ENCODE measurements at places on chromosomes 1 and 21.
A peak's percentile ranks its signal among the peaks of the same experiment; 100 is the strongest.

DNA sequence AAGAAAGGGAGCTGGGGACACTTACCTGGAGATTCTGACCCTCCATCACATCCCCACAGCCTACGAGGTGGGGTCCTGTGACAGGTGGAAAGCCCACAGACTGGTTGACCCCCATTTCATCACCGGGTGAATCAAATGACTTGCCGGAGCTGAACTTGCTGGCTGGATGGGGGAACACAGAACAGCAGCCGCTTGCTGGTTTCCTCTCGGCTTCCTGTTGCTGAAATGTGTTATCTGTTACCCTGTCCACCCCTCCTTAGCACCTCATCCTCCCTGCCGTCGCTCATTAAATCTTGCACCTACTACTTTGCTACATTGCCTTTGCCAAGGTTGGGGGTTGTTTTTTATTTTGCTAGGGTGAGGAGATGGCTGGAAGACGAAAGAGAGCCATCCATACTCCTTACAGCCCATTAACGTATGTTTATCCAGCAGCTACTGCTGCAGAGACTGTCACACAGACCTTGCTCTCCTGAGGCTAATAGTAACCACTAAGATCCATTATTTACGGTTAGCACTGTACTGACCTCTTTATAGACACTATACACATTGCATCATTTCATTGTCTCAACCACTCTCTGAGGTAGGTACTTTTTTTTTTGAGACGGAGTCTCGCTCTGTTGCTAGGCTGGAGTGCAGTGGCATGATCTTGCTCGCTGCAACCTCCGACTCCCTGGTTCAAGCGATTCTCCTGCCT lies 7.0 kb downstream of the PAFAH2 start:
- no peak for DNase-seq

DNA sequence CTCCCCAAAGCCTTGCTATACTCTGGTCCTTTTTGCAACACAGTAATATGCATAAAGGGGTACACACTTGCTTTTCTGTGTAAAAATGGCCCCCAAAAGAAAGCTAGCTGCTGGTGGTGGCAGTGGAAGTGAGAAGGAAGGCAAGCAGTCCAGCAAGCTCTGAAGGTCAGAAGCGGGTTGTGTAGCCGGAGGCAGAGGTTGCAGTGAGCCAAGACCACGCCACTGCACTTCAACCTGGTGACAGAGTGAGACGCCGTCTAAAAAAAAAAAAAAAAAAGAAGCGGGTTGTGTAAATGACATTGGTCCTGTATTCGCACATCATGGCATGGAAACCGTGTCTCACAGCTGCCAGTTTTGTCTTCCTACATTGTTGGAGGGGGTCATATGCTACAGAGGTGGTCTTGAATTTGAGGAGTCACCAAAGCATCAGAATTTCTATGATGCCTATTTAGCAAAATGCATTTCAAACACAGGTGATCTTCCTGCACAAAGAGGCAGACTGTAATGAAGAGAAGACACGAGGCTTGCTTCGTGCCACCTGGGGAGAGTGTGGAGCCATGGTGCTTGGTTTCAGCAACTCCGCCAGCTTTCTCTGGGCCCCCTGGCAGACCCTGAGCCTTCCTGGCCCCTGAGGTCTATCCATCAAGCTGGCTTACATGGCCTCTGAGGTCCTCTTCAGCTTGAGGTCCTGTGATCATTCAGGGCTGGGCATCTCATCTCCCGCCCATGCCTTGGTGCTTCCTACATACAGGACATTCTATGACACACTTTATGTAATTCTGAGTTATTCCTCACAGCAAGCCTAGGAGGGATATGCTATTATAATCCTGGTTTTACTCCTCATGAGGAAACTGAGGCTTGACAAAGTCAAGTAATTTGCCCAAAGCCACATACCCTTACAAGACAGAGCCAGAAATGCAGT lies 71.0 kb downstream of the TOMM20 start:
- no peak for DNase-seq

- DNase-seq: no peak
Observed at GRCh38 chr1:45667321-45668111, 18.8 kb downstream of the GPBP1L1 start.

DNA sequence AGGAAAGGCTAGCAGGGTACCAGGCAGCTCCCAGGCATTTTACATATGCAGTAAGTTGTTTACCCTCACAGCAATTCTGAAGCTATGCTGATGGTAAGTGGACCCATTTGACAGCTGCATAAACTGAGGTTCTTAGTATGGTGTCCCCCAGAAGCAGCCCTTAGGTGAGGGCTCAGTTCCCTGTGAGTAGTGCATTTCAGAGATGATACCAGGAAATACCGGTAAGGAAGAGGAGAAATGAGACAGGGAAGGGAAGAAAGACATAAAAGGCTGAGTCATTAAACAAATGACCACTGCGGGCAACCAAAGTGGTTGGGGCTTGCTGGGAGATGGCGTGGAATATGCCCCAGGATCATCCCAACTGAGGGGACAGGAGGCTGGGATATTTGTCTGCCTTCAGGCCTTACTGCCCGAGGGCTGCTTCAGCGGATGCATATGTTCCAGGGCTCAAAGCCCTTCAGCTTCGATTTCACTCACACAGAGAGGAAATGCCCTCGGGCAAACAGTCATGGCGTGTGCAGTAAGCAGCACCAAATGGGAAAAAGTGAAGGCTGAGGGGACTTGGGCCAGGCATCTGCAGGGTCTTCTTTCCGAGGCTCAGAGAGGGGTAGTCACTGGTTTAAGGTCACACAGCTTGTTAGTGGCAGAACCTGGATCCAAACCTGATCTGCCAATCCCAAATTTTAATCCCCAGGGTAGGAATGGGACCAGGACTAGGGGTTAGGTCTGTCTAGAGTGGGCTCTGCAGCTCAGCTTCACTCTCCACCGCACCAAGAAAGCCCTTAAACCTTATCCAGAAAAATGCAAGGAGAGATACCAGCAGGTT lies 133.7 kb upstream of the RUNX3 start:
- DNase-seq: no peak

DNA sequence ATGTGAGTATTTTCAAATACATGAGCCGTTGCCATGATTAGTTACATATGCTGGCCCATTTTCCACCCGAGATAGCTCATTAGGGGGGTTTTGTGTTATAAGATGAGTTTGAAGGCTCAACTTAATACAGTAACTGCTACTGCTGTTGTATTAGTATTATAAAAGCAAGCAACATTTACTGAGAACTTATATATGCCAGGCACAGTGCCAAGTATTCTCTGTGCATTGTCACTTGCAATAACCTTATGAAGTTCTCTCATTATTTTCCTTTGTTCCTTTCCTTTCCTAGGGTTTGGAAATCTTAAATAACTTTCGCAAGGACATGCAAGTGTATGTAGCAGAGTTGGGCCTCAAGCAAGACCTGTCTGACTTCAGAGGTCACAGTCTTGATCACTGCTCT lies 107.9 kb downstream of the RYR2 start:
- DNase-seq: no peak

DNA sequence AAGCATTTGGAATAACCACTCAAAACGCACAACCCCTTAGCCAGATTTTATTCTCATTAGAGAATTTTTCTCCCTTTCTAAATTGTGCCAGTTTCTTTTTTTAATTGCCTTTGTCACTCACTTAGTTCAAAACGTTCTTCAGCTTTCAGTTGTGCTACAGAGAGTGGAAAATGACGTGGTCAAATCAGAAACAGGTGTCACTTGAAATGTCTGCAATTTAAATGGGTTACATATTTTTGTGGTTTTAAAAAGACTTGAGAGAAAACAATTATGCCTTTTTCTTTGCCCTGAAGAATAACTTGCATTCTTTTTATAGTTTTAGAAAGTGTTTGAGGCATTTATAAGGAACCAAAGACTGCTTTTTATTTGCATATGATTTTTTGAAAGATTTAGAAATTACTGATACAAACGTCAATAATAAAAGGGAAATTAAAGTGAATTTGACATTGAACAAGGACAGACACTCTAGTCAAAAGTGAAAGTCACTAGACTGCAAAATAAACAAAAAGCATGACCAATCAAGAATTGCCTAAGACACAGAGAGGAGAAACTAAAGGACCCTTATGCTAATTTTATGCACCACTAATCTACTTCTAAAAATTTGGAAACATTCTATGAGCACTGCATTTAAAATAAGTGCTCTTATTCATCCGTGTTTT lies 191.0 kb downstream of the TPR start:
- peak; percentile 44 for DNase-seq

DNA sequence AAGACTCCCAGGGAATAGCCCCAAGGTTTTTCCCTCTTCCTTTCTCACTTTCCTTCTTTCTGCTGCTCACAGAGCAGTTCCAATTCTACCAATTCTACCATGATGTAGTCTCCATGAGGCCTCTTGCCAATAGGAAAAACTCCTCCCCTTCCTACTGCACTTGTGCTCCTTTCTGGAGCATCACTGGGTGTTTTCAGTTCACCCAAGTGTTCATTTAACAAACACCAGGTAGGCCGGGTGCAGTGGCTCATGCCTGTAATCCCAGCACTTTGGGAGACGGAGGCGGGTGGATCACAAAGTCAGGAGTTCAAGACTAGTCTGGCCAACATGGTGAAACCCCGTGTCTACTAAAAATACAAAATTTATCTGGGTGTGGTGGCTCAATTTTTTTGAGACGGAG lies 26.6 kb upstream of the H3-3A start:
- no peak for DNase-seq

GRCh38 chr1:58891347-58891746 lies 107.5 kb upstream of the JUN start:
- DNase-seq: no peak

DNA sequence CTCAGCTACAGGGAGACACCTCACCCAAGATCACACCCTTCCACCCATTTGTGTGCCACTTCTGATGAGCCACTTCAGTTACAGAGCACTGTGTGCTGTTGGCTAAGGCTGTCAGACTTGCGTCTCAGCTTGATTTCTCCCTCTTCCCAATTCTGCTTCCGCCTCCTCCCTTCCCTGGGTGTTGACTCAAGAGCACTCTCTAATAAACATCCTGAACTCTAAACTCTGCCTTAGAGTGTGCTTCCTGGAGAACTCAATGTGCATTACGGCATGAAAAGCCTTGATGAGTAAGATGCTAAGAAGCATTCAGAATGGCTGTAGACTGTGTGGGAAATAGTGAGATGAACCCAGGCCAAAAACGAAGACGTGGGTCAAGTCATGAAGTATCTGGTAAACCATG lies 54.9 kb upstream of the S1PR1 start:
- DNase-seq: no peak

DNA sequence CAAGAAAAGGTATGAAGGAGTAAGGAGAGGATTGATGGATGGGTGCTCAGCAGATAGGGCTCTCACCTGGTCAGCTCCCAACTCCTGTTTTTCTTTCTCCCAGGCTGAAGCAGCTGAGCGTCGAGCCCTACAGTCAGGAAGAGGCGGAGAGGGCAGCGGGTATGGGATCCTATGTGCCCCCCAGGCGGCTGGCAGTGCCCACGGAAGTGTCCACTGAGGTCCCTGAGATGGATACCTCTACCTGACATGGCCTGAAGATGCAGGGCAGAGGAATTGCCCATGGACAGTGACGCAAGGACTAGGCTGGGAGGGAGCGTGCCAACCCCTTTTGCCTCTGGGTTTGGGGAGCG lies 739 bp downstream of the ZNF593 start:
- DNase-seq: no peak

DNA sequence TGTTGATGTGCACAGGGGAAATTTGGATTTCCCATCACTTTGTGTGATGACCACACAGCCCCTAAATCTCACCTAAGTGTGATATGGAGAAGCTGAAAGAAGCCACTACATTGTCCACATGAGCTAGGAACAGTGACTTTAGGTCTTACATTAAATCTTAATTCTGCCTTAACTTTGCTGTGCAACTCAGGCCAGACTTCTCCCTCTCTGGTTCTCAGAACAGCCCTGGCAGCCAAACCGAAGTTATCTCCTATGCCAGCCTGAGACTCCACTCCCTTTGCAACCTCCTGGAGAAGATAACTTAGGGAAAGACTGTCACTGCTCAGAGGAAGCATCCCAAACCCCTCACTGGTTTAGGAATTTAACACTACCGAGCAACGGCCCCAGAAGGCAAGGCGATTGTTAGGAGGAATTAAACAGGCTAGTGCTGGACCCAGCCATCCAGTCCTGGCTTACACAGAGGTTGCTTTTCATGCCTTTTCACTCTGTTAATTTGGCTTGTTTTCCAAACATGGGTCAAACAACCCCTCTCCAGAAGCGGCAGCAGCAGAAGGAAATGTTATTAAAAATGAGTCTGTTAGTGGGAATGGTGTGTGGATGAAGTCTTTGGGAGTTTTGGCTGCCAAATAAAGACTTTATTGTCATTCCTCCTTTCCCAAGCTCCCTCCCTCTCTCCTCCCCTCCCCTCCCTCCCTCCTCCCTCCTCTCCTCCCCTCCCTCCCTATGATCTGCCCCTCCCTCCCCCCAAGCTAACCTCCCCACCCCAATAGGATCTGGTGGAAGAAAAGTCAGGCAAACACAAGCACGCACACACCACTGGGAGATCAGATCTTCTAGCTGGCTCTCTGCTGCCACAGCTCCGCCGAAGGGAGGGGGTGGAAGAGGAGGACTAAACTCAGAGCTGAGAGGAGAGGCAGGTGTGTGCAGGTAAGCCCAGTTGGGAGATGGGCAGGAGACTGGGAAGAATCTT lies at the start of gene PRELP:
Gene PRELP, plus strand, starts transcription at position 795 of the 970 bp plus-strand sequence. CDS start 7,379 bp downstream, outside the sequence.
- DNase-seq: peak; percentile 79

DNA sequence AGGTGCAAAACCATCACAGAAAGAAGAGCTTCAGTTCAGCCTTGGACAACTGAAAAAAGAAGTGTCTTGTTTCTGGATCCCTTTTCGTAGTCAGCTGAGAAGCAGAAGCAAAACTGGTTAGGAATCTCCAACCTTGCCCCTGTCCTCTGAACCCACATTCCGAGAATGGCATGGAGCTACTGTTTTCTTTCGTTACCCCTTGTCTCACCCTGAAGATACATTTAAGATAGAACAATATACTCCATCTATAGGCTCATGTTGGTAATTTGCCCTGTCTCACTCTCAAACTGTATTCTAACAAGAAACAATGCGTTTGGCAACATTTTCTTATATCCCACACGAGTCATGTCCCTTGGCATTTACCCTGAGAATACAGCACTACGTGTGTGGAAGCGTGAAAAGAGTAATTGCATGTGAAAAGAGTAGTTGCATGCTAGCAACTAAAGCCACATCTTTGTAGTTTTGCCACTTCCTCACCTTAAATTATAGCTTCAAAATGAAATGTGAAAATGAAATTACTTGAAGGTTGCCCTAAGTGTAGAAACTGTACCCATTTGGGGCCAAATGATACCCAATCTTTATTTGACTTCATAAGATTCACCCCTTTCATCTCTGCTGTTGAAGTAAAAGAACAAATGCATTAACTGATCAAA lies 5.3 kb downstream of the SLAMF7 start:
- DNase-seq: no peak
